Neural progenitor cell (in vitro differentiated cells): ENCODE measurements at places on chromosomes 6 and 20. TPM values are rescaled to one million over a fixed set of nuclear protein-coding genes. Genes with fewer than 3 reads are reported as not detected.

DNA sequence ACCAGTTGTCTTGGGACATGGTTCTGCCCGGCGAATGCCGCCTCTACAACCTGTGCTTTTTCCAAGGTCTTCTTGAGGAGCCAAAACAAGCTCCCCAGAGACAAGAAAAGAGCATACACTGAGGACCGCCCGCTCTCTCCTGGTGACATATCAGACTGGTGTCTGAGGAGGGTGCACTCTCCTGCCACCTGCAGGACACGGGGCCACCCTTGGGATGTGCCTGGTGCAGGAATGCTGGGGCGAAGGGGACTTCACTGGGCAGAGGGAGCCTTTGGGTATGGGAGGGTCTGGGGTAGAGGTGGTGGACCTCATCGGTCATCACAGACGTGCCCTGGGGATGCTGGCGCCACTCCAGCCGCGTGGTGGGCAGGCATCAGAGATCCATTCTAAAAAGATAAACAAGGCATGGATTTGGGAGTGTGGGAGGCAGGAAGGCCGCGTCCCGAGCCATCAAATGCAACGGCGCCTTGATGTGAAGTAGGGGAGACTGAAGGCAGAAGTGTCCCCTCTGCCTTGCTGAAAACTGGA is 163.3 kb downstream of the CD83 start:
- no peaks in the 10 kb centered on the region for H3K27me3 ChIP-seq
- H3K36me3 ChIP-seq = no peaks in the 10 kb centered on the region
- H3K27ac ChIP-seq = no peak overlapping the region
- peaks cover 15% of the 10 kb centered on the region for H3K4me1 ChIP-seq
- DNase-seq = peak; percentile 19
- H3K4me3 ChIP-seq = no peak overlapping the region

DNA sequence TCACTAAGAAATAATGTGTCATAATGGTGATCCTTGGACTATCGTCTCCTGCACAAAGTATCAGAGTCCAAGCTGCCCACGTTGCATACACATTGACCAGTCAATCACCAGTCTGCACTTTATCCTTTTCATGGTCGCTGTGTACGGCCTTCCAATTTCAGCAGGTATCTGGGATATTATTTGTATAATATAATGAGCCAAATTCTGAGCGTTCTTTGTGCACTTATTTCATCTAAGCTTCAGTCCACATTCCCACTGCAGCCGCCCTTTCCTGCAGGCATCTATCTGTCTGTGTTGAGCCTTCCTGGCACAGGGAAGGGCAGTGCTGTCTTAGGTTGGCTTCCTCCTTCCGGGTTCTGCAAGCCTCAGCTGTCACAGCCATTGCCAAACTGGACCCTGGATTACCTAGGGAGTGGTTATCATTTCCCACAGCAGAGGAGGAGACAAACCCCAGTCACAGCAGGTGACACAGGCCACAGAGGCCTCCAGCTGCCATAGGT is 174.3 kb downstream of the TTLL2 start:
- H3K27ac ChIP-seq = no peak overlapping the region
- no peak for DNase-seq
- H3K36me3 ChIP-seq = no peaks in the 10 kb centered on the region
- H3K4me1 ChIP-seq = peaks cover 27% of the 10 kb centered on the region
- H3K27me3 ChIP-seq = no peaks in the 10 kb centered on the region

DNA sequence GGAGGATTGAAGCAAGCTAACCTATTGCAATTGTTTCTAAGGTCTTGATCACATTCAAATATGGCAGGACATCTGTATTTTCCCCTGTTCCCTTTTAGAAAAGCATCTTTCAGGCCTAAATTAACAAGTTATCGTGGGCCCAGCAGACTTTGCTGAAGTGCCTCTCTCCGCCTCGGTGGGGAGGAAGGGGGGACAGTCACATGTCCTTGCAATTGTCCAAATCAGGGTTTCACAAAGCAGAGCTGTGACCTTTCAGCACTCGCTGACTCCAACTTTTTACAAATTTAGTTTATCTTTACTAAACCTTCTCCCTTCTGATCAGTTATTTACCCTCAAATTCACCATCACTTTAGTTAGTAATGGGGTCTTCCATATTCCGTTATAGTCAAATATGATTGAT is 74.4 kb upstream of the KCNK16 start:
- H3K4me1 ChIP-seq = peaks cover 9% of the 10 kb centered on the region
- no peak overlapping the region for H3K4me3 ChIP-seq
- H3K27me3 ChIP-seq = no peaks in the 10 kb centered on the region
- no peak for DNase-seq

DNA sequence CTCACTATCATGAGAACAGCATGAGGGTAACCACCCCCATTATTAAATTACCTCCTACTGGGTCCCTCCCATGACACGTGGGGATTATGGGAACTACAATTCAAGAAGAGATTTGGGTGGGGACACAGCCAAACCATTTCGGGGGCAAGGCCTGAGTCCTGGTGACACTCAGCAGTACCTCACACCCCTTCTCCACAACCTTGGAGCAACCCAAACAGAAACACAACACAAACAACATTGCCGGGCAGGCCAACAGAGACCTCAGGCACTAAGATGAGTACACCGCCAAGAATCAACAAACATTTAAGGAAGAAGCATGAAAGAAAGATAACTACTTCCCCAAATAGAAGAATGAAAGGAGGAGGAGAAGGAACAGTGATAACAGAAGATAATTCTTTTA is 16.9 kb downstream of the MOCS1 start:
- no peaks in the 10 kb centered on the region for H3K27me3 ChIP-seq
- peaks cover 6% of the 10 kb centered on the region for H3K4me1 ChIP-seq
- H3K27ac ChIP-seq = no peak overlapping the region

DNA sequence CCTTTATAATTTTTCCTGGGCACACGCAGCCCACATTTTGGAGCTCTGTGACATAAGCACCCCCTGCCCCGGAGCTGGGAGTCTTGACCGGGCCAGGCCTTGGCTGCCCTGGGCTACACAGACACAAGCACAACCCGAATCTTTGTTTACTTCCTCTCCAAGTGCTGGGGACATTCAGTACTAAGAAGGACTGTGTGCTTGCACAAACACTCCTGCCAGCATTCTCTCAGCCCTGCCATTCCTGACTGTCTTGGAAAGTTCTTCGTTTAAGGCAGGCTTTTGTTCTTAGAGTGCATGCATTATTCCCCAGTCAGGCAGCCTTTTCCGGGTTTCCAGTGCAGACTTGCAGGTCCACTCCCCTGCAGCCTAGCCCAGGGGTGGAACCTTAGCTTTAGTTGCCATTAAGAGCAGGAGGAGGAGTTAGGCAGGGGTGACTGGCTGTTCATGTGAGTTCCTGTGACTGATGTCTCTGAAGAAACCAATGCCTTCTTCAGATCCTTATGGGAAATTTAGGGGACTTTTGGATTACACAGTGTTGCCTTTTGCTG is 28.6 kb downstream of the FOXO3 start:
- DNase-seq = peak; percentile 86
- peak overlapping the region; percentile 83 for H3K27ac ChIP-seq

GRCh38 chr20:10217721-10218410 is 764 bp upstream of the SNAP25 start:
- no peaks in the 10 kb centered on the region for H3K36me3 ChIP-seq
- peak; percentile 90 for DNase-seq
- H3K27ac ChIP-seq = no peak overlapping the region
- peaks cover 10% of the 10 kb centered on the region for H3K4me1 ChIP-seq
- H3K27me3 ChIP-seq = peaks cover 69% of the 10 kb centered on the region
- peak overlapping the region; percentile 60 for H3K4me3 ChIP-seq

Gene SLC17A2
- total RNA-seq = not detected in 2 replicates

Gene PCMT1
- 112 and 133 TPM in 2 replicates for total RNA-seq

Gene C20orf96
- 5.0 and 6.0 TPM in 2 replicates for total RNA-seq

Gene SPATS1
- 0.25 TPM in 1 of 2 replicates, not detected in the other for total RNA-seq
